ENCODE measurements at places on chromosomes 12 and 14.

DNA sequence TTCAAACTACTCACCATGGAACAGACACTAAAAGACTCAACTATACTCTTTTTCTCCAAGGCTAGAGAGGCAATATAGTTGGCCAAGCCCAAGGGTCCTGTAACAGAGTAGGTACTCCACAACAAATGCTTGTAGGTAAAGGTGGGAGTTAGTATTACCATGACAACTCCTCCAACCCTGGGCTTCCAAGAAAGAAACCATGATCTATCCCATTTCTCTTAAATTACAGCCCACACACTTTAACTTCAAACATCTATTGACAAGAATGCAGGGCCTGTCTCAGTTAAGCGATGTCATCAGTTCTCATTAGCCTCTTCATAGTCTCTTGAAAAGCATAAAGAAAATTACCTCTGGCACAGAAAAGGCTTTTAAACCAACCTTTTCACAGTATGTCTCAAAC, 25.0 kb downstream of the ERH start:
- DNase-seq, result no peak

- DNase-seq, result no peak
Observed at GRCh38 chr14:34052658-34053014, 101.8 kb upstream of the EGLN3 start.

- DNase-seq, result no peak
Observed at GRCh38 chr14:34075042-34075744, 124.3 kb upstream of the EGLN3 start.

DNA sequence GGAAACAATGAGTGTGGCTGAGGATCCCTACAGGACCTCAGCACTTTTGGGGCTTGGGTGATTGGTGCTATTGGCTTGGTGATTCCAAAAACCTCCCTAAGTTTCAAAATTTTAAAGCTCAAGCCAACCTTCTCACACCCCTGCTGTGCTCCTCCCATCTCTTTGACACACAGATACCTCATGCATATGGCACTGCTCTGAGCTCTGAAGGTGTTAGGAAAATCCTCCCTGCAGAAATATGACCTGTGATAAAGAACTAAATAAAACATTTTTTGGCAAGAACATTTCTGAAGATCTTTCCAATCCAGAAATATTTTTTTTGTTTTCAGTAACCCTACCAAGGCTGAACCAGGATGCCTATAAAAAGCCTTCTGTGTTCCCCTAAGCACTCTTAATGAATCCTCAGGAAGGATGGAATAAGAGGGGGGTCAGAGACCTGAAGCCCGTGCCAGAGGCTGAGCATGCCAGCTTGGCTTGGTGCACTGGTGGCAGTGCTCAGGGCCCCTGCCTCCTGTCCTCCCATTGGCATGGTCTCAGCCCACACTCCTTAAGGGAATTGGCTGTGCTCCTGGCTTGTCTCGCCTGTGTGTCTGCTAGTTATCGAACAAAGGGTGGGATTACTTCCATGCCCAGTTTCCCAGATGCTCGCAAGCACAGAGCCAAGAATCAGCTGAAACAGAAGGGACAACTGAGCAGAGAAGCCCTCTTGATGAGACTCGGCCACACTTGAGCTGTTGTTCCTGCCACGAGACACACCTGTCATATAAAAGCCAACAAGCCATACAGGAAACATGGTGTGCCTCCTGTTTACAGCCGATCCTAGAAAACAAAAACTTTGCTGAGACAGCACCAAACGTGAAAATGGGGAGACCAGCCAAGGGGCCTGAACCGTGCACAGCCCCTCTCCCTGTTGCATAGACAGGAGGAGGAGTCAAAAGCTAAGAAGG, 132.7 kb upstream of the EEA1 start:
- DNase-seq, result no peak

DNA sequence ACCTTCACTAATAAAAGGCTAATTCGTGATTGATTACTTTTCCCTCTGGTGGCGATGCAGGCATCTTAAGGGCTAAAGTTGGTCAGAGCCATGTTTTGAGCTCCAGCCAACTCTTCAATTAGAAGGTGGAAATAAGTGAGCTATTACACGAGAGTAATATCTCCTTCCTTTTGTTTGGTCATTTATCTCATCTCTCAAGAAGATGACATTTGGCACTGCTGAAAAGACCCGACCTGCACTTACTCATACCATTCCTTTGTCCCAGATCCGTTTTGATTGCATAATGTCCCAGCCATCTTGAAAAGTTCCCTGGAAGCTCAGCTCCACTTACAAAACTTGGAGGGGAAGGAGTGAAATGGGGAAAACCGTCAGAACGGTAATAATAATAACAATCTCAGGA, 316.2 kb downstream of the VRK1 start:
- no peak for DNase-seq

GRCh38 chr14:102883089-102883541, 39.3 kb upstream of the AMN start:
- DNase-seq, result no peak

DNA sequence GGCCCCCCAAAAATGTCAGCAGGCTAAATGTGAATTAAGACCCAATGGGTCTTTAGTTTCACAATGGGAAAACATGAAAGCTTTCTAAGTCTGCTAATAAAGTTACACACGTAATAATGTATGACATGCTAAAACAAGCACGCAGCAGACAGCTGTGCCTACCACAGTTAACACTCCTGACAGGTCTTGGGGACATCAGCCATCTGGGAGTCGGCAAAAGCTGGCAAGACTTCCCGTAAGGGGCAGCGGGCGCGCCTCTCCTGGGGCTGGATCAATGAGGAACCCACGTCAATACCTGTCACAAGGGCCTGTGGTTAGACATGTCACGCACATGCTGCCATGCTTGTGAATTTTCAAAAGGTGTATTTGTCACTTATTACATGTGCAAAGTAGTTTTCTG, 45.0 kb downstream of the ACTN1 start:
- DNase-seq, result no peak

DNA sequence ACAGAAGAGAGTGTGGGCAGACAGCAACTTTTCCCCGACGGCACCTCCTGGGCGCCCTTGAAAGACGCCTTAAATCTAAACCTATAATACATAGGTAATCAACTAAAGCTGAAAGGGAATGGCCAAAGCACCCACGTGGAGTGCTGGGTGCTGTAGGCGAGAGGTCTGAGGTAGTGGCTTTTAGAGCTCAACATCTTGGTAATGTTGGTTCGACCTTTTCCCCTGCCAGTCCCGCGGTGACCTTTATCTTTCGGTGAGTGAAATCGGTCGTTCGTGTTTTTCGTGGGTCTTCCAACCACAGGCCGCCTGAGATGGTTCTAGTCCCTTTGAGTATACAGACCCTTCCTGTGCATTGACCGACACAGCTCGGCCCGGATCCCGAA, 9.1 kb downstream of the OR6S1 start:
- DNase-seq, result no peak

DNA sequence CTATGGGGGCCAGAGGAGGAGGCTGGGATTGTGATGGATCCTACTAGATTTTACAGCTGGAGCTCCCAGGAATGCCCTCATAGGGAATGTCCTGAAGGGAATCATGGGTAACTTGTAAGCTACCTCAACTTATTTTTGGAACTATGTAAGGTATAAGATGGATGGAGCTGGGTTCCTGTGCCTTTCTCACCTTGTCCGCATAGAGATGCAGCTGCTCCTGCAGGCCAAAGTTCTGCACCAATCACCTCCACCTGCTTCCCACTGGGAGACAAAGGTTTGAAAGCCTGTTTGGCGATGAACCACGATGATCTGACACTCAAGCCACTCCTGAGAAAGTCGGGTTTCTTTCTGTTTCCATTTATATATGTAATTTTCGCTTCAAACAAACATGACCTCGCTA, 648 bp upstream of the AKAP5 start:
- DNase-seq, result no peak

- no peak for DNase-seq
Observed at GRCh38 chr12:26157001-26157400, 32.2 kb upstream of the BHLHE41 start.

DNA sequence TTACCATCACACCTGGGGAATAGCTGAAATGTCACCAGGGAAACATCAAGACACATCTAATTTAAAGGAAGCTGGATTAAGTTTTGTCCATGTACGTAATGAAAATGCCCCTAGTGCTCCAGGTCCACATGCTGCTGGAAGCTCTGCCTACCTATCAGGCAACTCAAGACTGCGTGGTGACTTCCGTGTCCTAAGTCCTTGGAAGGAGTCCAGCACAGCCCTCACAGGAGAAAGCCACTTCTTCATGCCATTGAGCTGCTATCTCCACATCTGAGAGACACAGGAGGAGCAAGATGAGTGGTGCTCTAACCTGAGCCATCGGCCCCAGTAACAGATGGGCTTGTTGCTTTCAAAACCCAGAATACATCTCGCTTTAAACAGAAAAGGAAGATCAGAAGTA, 316.4 kb downstream of the DPF3 start:
- DNase-seq, result no peak

DNA sequence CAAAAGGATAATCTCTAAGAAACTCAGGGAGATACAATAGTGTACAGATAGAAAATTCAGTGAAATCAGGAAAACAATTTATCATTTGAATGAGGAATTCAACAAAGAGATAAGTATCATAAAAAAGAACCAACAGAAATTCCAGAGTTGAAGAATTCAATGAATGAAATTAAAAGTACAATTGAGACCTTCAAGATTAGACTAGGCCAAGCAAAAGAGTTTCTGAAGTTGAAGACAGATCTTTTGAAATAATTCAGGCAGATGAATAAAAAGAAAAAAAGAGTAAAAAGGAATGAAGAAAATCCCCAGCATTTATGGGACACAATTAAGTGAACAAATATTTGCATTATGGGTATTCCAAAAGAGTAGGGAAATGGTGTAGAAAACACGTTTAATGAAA, 412.6 kb downstream of the TMEM121 start:
- no peak for DNase-seq

DNA sequence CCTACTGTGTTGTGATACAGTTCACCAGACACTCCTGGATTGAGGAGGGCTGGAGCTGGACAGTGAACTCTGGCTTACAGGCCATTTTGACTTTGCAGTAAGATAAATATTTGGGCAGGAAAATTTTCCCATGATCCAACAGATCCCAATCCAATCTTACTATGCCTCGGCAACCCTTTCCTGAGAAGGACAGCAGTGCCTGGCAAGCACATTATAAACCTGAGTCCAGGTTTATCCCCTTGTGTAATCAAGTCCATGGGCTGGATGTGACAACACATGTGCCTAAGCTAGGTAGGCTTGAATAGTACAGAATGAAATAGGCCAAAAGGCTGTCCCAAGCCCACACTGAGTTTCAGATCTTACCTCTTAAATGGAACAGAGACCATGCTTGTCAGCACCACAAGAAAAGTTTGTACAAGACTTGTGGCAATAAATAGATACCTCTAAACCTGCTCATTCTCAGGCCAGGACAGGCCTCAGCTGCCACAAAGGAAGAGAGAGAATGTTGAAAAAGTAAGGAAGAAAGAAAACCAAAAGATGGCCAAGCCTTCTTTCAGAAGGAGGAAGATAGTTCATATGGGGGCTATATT, 34.9 kb downstream of the CREBL2 start:
- no peak for DNase-seq

GRCh38 chr14:89388853-89389252, 28.2 kb downstream of the FOXN3 start:
- no peak for DNase-seq

GRCh38 chr12:49403971-49404450, 36.7 kb downstream of the SPATS2 start:
- no peak for DNase-seq

- no peak for DNase-seq
Observed at GRCh38 chr12:117850048-117850447, 118.7 kb downstream of the KSR2 start.

DNA sequence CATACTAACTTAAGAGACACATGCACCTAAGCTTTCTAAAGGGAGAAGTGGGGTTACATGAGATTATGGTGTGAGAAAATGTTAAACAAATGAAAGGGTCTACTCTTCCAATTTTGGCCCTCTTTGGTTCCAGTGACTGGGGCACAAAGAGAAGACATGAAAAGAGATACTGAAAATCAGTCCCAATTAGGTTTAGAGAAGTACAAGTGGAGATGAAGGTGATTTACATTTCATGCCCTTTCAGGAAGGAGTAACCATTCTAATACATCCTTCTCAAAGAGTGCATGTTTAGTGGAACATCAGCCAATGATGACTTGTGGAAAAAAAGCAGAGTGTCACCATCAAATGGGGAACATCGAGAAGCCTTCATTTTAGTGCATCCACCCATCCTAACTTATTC, 14.4 kb downstream of the MGP start:
- DNase-seq, result no peak

DNA sequence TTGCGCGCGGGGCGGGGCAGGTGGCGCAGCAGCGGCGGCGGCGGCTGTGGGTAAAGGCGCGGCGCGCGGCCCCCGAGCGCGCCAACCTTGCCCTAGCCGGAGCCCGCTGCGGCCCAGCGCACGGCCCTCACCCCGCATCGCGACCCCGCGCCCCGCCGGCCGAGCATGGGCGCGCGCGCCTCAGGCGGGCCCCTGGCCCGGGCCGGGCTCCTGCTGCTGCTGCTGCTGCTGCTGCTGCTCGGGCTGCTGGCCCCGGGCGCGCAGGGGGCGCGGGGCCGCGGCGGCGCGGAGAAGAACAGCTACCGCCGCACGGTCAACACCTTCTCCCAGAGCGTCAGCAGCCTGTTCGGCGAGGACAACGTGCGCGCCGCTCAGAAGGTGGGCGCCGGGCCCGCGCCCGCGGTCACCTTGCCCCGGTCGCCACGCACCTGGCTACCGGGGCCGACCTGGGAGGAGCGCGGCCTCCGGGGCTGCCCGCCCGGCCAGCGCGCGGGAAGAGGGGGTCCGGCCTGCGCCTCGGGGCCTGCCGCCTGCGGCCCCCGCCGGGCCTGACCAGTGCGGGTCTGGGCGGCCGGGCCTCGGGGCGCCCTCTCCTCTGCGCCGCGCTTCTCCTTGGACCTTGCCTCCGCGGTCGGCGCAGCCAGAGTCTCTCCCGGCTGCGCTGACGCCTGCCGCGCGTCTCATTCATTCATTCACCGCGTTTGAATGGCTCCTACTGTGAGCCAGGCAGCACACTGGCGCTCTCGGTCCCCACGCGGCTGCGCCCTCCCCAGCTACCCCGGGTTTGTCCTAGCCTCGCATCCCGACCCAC, at the start of gene BRI3BP:
Gene BRI3BP, plus strand, starts transcription at position 20 of the 811 bp plus-strand sequence. Its CDS starts 146 bp downstream, at position 166.
- DNase-seq, result no peak

All from stimulated activated CD8-positive, alpha-beta memory T cell treated with anti-CD3 and anti-CD28 coated beads, Interleukin-4, amount 100 ng/mL, for 4 hours (primary cell).